Substantia nigra (tissue), 51 donors: ENCODE measurements at places on chromosomes 3 and 15.

- no peak for DNase-seq
Observed at GRCh38 chr3:178184833-178185232, 351.4 kb upstream of the KCNMB2 start.

- no peak for DNase-seq
Observed at GRCh38 chr3:136390574-136390973, 140.4 kb downstream of the PCCB start.

DNA sequence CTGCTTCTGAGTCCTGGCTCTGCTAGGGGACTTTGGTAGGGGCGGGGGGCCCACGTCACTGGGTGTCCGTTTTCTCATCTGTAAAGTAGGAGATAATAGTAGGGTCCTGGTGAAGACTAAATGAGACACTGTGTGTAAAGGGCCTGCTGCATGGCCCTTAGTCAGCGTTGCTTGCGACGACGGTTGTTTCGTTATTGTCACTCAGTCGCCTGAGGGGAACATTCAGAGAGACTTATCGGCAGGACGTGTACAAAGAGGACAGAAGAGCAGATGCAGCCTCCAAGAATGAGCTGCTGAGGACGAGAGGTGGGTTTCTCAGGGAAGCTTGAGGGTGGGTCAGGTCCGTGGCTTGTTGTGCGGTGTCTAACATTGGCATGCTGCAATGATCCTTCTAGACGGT lies 52.9 kb upstream of the MEX3B start:
- DNase-seq: no peak

DNA sequence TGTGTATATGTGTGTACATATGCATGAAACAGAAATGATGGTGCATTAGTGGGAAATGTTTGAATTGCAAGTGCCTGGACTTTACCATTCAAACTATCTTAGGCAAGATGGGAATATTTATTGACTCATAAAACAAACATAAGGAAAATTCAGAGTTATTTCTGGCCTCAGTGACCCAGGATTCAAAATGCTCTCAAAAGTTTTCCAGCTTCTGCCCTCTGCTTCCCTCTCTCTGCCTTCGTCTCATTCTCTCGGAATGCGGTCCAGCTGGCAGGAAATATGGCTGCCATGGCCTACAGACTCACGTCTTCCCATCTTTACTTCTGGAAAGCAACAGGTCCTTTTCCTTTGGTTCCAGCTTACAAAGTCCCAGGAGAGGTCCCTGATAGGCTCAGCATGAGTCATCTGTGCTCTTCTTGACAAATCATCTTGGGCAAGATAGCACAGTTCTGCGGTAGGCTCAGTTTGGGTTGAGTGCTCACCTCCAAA lies 8.7 kb upstream of the ZNF774 start:
- DNase-seq: no peak

DNA sequence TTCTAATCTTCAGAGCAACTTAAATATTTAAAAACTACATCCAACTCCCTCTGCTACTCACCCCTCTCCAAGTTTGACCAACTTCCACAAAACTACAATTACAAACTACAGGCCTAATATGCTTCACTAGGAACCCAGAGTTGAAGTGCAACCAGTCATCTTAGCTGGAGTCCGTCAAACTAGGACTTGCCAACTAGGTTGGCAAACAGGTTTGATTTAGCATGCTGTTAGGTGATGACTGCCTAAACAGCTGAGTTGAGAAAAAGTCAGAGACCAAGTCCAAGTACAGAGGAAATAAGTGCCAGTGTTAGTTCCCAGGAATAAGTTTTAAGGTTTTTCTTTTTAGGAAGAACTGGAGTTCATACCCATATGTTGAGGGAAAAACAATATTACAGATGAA lies 1109.0 kb downstream of the TUSC7 start:
- no peak for DNase-seq

GRCh38 chr15:56467616-56468015 lies 2.7 kb upstream of the MNS1 start:
- no peak for DNase-seq

DNA sequence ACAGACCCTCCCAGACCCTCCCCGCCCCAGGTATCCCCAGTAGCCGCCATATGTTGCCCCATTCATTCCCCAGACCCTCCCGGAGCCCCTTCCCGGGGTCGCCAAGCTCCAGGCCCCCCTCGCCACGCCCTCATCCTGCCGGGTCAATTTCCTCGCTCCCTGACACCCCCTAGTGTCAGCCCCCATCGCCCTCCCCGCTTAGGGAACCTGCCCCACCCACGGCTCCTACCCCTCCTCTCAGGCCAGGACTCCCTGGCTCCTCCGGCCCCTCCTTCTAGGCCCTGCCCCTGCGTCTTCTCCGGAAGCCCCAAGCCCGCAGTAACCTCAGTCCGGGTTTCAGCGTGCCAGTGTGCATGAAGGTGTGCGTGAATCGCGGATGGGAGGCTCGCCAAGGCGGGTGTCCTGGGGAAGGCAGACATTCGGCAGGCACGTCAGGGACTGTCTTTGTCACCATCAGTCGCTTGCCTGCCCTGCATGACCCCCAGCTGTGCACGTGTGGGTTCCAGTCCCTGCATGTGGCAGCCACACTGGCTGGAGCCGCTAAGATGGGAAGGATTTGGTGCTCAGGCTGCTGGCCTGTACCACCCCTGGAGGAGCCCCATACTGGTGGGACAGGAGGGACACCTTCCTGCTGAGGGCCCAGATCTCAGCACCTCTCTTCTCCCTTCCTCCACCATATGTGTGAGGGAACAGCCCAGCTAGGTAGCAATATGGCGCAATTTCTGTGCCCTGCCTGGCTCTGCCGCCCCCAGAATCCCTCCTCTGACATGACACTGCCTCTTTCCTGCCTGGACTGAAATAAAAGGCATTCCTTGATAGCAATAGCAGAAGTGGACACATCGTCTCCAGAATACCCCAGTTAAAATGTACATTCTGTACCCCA lies 693 bp downstream of the DISP2 start:
- no peak for DNase-seq

GRCh38 chr3:188187053-188187452 lies 33.1 kb downstream of the LPP start:
- DNase-seq: no peak
